ENCODE measurements at places on chromosomes 2 and 18. TPM values are rescaled to one million over a fixed set of nuclear protein-coding genes. Genes with fewer than 3 reads are reported as not detected.

DNA sequence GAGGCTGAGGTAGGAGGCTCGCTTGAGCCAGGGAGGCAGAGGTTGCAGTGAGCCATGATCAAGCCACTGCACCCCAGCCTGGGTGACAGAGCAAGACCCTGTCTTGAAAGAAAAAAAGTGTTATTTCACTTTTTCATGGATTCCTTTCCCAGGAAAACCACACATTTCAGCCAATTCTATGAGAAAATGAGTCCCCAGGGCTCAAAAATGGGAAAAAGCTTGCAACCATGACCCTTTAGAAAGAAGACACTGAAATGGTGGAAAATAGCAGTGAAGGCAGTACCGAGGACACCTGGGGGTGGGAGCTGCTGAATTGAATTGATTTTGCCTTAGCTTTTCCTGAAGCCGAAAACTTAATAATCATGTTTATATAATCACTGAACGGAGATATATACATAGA is 284.2 kb upstream of the HDAC4 start:
- no peak overlapping the region for H3K27ac ChIP-seq
- no peak for DNase-seq
- H3K27me3 ChIP-seq: peaks cover 74% of the 10 kb centered on the region
- no peaks in the 10 kb centered on the region for H3K36me3 ChIP-seq
- no peak overlapping the region for H3K4me3 ChIP-seq

Gene PSMA8
- total RNA-seq: not detected

DNA sequence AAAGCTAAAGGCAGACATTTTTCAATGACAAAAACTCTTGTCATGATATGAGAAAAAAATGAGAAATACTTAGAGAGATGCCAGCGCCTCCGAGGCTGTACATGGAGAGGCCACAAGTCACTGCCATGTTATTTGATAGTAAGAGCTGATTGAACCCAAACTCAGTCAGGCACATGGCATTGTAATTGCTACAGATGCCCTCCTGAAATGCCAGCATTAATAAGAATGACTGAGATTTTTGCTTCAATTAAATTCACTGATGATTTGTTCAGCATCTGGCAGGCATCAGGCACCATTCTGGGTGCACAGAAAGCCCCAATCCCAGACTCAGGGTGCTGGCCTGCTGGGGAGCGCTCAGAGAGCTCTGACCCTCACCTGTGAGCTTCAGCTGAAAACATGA is 129.0 kb upstream of the PXDN start:
- H3K4me3 ChIP-seq: no peak overlapping the region
- H3K4me1 ChIP-seq: no peaks in the 10 kb centered on the region
- DNase-seq: no peak
- H3K27ac ChIP-seq: no peak overlapping the region

DNA sequence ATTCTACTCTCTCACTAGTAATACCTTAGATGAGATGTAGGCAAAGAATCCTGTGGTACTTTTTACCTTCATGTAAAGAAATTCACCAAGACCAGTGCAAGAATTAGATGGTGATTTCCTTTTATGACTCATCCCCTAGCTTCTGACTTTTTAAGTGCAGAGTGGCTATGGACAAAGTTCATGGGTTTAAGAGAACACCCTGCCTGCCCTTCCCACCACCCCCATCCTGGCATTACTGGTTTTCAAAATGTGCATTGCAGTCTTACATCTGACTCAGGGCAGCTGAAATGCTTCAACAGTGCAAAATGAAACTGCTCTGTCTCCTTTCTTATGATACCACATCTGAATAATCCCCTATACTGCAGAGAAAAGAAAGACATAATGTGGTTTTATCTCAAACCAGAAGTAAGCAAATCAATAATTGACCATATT is 22.6 kb downstream of the MAIP1 start:
- H3K36me3 ChIP-seq: peaks cover 22% of the 10 kb centered on the region
- peak; percentile 84 for DNase-seq
- peak overlapping the region; percentile 79 for H3K27ac ChIP-seq
- peak overlapping the region; percentile 50 for H3K4me3 ChIP-seq

- H3K4me1 ChIP-seq: peaks cover 16% of the 10 kb centered on the region
- H3K27me3 ChIP-seq: no peaks in the 10 kb centered on the region
- DNase-seq: no peak
- H3K27ac ChIP-seq: no peak overlapping the region
- no peaks in the 10 kb centered on the region for H3K36me3 ChIP-seq
- H3K4me3 ChIP-seq: no peak overlapping the region
Measured at GRCh38 chr18:3867864-3868311, 417.9 kb downstream of the TGIF1 start.

DNA sequence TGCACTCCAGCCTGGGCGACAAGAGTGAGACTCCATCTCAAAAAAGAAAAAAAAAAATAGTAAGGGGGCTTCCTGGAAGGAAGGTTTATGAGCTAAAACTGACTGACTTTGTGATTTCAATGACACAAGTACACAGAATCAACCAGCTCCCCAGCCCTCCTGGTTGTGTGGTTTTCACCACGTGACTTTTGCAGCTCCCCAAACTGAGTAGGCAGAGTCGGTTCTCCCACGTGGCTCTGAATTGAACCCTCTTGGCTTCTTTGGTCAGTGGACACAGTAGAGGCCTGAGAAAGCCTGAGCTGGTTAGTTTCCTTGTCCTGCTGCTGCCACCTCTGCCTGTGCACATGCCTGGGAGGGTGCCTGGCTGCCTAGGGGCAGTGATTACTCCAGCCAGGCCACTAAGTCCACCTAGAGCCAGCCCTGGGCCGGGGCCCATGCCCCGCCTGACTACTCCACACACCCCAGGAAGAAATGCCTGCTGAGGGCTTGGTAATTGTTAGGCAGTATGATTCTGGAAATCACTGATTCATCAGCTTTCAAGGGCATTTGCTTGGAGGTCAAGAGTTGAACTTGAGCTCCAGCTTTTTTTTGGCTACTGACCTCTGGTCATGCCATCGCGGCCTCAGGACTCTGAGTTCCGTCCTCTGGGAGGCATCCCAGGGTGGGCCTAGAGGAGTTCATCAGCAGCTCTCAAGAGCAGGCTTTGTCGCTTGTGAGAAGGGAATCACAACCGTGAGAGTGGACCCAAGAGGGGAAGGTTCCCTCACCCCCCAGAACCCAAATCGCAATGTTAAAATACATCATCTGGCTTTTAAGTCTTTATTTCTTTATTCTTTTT is 431.9 kb upstream of the HS6ST1 start:
- DNase-seq: no peak
- H3K27ac ChIP-seq: no peak overlapping the region
- peaks cover 24% of the 10 kb centered on the region for H3K27me3 ChIP-seq
- H3K4me1 ChIP-seq: peaks cover 9% of the 10 kb centered on the region
- H3K4me3 ChIP-seq: no peak overlapping the region
